Midbrain (tissue), 1 donor: ENCODE measurements at places on chromosomes 7 and 10.

- no peak for DNase-seq
Observed at GRCh38 chr10:53276797-53277196, 504.2 kb upstream of the MBL2 start.

- no peak for DNase-seq
Observed at GRCh38 chr10:120770496-120770895, 80.7 kb upstream of the WDR11 start.

DNA sequence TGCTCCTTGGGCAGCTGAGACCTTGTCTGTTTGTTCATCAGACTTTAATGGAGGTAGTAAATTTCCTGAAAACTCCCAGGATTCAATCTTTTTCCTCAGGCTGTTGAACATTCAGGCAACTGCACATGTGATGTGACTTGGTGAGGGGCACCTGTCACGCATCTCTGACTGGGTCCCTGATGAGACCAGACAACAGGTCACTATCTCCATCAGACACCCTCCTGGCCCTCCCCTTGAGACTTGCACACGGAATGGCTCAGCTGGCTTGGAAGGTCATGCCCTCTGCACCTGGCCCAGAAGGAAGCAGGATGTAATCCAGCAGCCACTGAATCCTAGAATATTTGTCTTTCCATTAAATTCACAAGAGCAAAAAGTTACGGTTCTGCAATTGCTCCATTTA lies 15.9 kb downstream of the AQP1 start:
- DNase-seq: no peak

GRCh38 chr7:30751696-30752273 lies at the start of gene INMT:
Gene INMT, plus strand, starts transcription at chr7:30752135. Its CDS starts 16 bp downstream, at chr7:30752151.
- no peak for DNase-seq

GRCh38 chr10:22560913-22561239 lies 153.5 kb downstream of the PIP4K2A start:
- no peak for DNase-seq
